Stimulated activated CD4-positive, alpha-beta T cell treated with anti-CD3 and anti-CD28 coated beads, Interleukin-1b, Interleukin-23, amount 100 ng/mL, for 24 hours (primary cell): ENCODE measurements at places on chromosomes 6 and 20.

DNA sequence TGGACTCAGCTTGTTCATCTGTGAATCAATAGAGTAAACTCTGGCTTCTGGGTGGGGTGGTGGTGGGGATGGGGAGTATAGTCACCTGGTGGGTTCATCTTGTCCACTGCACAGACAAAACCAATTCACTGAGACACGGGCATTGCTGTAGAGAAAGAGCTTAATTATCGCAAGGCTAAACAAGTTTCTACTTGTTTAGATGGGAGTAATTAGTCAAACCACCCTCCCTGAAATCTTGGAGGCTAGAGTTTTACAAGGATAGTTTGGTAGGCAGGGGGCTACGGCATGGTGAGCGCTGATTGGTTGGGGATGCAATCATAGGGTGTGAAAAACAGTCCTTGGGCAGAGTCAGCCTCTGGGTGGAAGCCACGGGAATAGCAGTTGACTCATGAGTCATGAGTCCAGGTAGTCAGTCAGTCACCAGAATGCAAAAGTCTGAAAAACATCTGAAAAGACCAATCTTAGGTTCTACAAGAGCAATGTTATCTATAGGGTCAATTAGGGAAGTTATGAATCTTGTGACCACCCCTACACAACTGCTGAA lies 77.8 kb downstream of the STMND1 start:
- DNase-seq = no peak

DNA sequence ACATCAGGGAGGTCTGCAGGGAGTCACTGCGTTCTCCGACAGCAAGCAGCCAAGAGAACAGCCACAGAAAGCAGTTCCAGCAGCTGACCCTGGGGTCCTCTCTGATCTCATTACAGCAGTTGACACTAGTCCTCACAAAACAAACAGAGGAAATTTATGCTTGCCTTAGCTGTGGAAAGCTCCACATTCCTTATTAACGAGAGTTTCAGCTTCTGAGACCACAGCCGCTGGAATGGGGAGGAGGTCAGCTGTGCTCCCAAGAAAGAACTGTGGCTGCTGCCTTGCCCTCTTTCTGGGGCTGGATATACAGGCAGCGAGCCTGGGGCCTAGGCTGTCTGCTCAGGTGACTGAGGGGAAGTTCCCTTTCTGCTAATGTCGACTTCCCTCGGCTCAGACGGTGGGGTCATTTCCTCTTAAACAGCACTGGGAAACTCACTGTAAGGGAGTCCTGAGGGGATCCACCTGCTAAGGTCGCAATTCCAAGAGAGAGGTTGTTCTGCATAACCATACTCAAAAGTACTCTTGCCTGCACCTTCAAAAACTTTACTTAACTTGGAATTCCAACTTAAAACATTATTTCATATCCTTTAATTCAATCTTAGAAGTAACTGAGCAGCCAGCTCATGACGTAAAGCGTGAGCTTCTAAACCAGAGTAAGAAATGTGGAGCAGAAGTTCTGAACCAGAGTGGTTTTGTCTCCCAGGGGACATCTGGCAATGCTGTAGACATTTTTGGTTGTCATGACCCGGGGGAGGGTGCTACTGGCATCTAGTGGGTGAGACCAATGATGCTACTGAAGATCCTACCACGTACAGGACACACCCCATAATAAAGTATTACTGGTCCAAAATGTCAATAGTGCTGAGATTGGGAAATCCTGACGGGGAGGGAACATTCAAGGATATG lies 80.3 kb downstream of the BACH2 start:
- DNase-seq = no peak

DNA sequence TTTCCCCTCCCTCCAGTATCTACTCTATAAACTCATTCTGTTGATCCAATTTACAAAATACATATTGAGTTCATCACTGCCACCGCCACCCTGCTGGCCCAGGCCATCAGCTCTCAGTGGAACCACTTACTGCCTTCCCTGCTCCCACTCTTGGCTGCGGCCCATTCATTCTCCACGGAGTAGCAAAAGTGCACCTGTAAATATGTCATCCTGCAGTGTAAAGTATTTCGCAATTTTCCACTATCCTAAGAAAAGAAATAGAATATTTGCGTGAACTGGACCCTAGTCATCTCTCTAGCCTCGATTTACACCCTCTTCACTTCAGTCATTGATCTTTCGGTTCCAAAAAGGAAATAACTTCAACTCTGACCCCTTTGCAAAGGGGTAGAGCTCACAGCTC lies 258.3 kb upstream of the TFAP2D start:
- DNase-seq = no peak

- DNase-seq = no peak
These were observed 333.8 kb downstream of the PKHD1 start for GRCh38 chr6:51753635-51754034.

- DNase-seq = no peak
These were observed 44.4 kb downstream of the MDN1 start for GRCh38 chr6:89775150-89775549.

GRCh38 chr6:137653706-137654059 lies 159.5 kb upstream of the OLIG3 start:
- no peak for DNase-seq

DNA sequence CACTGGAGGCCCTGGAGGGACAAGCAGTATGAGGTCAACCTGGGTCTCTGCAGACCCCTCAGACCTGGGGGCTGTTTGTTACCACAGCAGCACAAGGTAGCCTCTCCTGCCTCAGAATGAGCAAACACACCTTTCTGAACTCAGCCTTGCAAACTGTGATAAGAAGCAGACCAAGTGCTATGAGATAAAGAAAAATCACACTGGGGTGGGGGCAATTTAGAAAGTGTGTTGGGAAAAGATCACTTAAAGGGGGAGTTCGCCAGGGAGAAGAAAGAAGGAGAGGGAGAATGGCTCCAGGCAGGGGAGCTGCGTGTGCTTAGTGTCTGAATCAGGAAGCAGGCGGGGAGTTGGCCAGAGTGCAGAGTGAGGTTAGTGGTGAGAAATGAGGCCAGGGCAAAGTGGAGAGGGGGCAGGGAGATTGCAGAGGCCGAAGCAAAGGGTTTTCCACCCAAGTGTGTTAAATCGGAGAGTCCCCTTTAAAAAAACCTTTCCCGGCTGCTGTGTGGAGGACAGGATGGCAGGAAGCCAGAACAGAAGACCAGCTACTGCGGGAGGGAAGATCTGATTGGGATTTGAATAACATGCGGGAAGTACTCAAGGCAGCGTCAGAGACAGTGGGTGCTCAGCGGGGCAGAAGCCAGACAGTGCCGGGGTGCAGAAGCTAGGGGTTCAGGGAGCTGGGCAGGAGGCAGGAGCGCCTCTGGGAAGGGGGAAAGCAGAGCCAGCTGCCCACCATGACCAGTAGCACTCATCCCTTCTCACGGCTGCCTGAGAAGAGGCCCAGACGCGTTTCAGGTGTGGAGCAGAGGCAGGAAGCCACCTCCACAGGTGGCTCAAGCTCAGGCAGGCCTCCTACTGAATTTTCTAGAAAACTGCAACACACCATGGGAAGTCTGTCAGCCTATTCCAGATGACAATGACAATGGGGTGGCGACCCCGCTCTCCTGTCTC lies 9.0 kb downstream of the ADA start:
- DNase-seq = no peak

GRCh38 chr6:26217714-26218075 lies 130.5 kb downstream of the HFE start:
- no peak for DNase-seq
